ENCODE measurements at places on chromosomes 7 and 10.

DNA sequence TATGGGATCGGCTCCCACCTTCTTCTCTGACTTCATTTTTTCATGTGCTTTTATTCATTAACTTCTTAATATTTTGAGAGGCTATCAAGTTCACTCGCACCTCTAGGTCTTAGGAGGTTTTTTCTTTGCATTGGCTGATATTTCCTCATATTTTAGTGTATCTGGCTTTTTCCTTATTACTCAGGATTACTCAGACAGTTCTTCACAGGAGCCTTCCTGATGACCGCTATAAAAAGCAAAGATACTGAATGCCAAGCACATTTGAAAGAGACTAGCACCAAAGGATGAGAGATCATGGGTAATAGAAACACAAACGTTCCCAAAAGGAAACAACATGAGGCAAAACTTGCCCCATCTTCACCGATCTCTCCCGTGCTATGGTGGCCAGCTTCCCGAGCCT is 409.2 kb upstream of the KLF6 start:
- DNase-seq, result no peak

- no peak for DNase-seq
These were observed 277.8 kb downstream of the EXOC4 start for GRCh38 chr7:133530682-133531081.

GRCh38 chr7:108367946-108368345 is 88.3 kb downstream of the NRCAM start:
- no peak for DNase-seq

DNA sequence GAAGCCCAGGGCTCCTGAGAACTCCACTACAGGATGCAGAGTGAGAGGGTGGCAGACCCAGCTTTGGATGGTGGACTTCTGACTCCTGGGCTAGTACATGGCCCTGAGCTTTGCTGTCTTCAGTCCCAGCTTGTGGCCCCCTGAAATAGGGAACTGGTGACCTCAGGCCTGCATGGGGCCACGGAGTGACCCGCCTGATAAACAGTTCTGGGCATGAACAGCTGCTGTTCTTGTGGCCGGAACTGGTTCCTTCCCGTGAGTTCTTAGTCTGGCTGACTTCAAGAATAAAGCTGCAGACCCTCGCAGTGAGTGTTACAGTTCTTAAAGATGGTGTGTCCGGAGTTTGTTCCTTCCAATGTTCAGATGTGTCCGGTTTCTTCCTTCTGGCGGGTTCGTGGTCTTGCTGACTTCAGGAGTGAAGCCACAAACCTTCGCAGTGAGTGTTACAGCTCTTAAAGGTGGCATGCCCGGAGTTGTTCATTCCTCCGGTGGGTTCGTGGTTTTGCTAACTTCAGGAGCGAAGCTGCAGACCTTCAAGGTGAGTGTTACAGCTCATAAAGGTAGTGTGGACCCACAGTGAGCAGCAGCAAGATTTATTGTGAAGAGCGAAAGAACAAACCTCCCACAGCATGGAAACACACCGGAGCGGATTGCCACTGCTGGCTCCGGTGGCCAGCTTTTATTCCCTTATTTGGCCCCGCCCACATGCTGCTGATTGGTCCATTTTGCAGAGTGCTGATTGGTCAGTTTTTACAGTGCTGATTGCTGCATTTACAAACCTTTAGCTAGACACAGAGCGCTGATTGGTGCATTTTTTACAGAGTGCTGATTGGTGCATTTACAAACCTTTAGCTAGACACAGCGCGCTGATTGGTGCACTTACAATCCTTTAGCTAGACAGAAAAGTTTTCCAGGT is 268.0 kb downstream of the ZEB1 start:
- DNase-seq, result no peak

DNA sequence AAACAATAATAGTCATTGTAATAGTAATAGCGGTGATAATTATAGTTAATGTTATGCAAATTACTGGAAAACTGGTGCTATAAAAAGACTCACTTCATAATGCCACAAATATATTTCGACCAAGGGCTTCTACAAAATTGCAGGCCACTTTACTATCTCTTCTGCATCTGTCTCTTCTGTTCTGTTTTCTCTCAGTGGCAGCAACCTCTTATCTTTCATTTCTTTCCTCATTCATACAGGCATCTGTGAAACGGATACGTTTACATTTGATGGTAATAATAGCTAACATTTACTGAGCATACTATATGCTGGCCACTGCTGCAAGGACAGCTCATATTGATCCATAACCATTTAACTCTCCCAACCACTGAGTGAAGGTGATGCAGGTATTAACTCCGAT is 537.4 kb upstream of the PFKP start:
- no peak for DNase-seq

GRCh38 chr7:150923196-150923595 is 54.9 kb downstream of the KCNH2 start:
- DNase-seq, result no peak

- no peak for DNase-seq
These were observed 29.1 kb downstream of the EPC1 start for GRCh38 chr10:32317795-32318357.

GRCh38 chr7:151647874-151648273 is 128.2 kb upstream of the RHEB start:
- DNase-seq, result no peak

DNA sequence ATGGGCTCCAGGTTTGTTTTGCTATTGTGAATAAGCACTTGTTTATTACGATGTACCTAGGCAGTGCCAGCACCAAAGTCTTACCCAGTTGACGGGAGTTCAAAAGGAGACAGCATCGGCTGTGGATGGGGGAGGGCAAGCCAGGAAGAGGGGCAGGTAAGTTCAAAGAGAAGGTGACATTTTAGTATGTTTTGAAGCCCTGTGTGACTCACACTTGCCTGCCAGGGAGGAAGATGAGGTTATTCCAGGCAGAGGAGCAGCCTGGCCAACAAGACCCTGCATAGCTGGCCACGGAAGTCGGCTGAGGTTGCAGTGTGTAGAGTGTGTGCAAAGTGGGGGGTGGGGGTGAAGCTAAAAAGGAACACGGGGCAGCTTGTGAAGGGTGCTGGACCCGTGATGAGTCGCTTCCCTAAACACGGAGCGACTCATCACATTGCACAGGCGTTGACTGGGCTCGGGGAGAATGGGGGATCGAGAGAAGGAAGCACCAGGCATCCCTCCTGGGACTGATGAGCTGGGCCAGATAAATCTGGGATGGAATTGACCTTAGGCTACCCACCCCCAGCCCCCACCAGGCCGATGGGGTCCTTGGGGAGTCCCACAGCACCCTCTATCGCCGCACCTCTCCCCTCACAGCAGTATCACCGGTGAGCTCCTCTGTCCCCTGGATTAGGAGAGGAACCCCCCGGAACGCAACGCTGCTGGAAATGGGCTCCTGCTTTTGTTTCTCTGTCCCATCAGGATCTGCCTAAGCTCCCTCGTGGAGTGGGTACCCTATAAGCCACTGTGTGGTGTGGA is 97.9 kb upstream of the IKZF1 start:
- DNase-seq, result no peak

- no peak for DNase-seq
These were observed 95.5 kb downstream of the ZMYND11 start for GRCh38 chr10:230758-231157.

DNA sequence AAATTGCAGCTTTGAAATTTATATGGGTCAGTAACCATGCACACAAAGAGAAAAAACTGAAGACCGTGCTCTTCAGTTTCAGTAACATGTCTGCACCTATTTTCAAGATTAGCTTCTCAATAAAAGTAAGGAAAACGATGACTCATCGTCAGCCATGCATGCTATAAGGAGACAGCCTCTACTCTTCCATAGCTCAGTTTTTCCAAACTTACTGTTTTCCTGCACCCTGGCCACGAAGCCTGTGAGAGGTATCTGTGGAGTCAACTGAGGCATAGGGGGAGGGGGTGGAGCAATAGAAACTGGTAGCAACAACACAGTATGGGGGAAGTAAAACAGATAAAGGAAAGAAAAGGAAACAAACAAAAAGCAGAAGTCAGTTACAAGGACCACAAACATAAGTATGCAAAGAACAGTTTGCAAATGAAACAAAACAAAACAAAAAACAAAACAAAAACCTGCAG is 58.0 kb downstream of the PDSS1 start:
- DNase-seq, result no peak

DNA sequence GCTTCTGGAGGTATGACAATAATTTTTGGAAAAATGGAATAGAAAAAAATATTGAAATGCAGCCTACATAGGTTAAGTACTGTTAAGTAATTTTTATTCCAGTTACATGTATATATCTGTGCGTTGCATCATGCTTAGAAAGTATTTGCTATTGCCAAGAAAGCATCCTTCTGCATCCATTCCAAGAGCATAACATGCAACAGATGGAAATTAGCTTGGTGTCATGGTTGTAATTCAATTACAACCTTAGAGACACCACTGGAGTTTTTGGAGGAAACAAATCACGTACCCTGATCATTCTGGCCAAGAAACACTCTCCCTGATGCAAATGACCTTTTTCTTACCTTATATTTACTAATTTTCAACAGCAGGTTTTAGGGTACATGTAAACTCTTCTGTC is 1.7 kb downstream of the AKR1B1 start:
- no peak for DNase-seq

GRCh38 chr10:74705358-74705980 is 120.9 kb upstream of the KAT6B start:
- DNase-seq, result no peak

DNA sequence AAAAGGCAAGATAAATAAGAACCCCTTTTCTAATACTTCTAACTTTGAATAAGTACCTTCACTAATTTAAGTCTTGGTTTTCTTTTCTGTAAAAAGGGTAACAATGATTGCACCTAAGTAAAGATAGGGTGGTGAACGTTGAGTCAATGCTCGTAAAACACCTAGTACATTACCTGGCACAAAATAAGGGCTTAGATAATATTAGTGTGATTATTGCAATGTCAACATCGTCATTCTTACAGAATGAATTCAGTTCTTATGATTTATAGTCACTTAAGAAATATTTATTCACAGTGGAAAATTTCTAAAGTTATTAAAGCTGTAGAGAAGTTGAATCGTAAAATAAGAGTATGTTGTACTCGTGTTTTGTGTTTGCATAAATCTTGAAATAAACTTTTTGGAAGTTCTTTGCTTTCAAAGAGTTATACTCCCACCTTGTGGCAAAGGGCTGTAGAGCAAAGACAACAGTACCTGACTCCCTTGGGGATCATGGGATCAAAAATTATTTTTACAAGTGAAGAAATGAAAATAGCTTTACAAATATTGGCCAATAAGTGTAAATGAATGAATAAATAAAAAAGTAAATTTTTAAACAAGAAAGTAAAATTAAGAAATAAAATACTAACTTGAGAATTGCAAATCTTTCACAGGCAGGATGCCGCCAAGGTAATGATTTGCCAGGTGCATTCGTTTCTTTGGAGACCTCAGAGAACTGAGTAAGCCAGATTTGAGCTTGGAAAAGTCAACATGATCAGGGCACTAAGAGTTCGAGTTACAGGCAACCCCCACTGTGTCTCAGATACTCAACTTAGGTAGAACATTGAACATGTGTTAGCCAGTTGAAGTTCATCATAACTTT is 285.8 kb upstream of the CACNA2D1 start:
- DNase-seq, result no peak

- DNase-seq, result no peak
These were observed 13.6 kb downstream of the FOXP2 start for GRCh38 chr7:114428211-114428610.

GRCh38 chr10:72483471-72483870 is 128.8 kb upstream of the DNAJB12 start:
- no peak for DNase-seq

DNA sequence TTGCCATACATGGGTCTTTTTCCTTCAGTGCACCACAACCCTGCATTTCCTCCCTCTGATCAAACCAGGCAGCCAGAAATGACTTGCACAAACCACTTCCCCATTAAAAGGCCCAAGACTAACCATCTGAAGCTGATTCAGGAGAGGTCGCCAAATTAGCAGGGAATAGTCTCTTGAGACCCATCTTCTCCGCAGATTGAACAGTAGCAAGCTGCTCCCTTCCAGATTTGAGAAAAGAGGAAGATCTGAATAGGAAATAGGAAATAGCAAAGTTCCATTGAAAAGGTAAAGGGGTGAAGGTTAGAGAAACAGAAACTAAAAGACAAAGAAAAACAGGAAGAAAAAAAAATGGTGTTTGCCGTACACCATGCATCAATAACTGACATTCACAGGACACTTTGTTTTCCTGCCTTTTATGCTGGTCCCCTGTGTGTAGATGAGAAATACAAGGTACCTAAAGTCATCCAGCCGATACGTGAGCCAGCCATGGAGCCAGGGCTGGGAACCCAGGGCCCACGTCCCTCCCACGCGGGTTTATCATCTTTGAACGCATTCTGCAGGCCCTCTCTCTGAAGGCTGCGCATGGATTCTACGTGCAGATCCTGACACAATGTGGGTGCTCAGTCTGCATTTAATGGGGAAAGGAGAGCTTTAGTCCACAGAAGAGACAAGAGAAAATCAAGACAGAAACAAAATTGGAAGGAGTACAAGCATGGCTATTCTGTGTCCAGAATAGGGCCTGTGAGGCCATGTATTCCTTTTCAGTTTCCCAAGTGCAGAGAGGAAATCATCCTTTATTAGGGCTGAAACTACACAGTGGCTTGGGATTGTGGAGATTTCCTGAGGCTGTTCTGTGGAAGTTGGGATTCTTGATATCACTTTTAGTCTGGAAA is 268.4 kb upstream of the NPVF start:
- no peak for DNase-seq

DNA sequence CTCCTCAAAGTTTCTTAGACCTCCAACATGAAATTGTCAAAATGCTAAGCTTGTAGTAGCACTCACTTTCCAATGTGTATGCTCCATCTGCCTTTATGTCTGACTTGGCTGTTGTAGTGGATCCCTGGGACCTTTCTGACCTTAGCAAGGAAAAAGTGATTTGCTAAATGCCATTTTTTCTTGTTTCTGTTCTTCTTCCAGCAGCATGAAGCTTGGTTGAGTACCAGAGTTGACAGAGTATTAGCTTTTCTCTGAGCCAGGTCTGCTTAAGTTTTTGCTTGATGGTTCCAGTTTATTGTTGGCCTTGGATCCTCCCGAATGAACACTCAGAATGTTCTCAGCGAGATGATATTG is 168.7 kb downstream of the SND1 start:
- no peak for DNase-seq

DNA sequence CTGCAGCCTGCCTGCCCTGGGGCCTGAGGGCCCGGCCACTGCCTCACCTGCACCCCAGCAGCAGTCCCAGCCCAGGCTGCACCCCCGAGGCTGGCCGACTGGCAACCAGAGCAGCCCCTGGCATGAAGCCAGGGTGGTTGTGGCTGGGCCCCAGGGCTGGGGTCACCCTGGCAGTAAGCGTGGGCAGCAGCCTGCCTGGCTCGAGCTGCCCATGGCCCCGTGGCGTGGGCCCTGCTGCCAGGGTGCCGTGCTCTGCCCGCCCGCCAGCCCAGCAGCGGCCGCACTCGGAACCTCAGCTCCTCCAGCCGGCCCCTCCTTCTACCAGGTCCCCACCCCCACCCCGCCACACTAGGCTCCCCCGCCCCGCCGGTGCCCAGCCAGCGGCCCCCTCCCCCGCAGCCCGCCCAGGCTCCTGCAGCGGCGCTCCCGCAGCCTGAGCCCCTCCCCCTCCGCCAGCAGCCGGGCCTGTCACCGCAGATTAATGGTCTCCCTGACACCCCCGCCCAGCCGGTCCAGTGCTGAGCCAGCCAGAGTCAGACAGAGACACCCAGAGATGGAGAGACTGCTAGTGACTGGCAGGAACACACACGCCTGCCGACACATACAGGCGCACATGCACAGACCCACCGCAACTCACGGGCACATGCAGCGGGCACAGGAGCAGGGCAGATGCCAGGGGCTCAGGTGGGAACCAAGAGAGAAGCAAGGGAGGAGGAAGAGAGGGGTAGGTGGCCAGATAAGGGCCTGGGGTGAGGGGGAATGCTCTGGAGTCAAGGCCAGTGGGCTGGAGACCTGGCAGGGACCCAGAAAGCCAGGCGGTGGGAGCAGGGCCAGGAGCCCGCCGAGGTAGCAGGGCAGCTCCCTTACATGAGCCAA is 22.4 kb downstream of the KCNH2 start:
- no peak for DNase-seq

- peak; percentile 43 for DNase-seq
These were observed at the start of gene VIM for GRCh38 chr10:17228091-17229015. Gene VIM (plus strand): TSS chr10:17228241. CDS start chr10:17229423, 1,182 bp downstream.
